Cortex of kidney (tissue), 1 donor: ENCODE measurements at places on chromosomes 5 and 9.

GRCh38 chr9:132586830-132587591 lies 4.6 kb downstream of the BARHL1 start:
- DNase-seq = no peak

DNA sequence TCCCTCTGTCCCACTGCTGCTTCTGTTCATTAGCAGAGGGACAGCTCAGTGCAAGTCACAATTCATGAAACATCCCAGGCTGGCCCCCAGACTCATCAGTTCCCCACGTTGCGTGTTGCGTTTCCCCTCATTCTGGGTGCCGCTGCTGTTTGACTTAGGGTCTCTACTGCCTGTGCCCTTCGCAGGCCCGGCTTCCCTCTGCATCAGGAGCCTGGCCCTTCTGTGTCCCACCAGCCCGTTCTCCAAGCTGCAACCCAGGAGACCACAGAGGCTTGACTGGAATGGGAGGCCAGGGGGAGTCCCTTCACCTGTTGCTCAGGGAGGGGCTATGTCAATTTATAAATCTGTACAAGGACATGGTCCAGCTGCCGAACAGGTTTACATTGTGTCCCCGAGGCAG lies 53.9 kb upstream of the SUSD3 start:
- no peak for DNase-seq

DNA sequence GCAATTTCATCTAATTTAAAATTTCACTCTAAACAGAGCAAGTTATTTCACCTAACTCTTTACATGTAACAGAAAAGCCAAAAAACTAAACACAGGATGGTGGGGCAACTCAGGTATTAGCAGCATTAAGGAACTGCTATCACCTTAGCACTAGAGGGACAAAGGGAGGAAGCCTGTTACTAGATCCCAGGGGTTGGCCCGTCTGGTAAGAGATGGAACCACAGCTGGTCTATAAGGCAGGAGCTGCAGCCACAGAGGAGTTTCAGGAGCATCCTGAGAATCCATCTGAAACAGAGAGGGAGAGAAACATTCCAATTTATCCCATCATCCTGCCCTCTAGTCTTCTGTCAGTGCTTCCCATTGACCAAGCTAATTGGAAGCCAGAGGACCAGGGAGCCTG lies 300.3 kb downstream of the MRPS30 start:
- no peak for DNase-seq

DNA sequence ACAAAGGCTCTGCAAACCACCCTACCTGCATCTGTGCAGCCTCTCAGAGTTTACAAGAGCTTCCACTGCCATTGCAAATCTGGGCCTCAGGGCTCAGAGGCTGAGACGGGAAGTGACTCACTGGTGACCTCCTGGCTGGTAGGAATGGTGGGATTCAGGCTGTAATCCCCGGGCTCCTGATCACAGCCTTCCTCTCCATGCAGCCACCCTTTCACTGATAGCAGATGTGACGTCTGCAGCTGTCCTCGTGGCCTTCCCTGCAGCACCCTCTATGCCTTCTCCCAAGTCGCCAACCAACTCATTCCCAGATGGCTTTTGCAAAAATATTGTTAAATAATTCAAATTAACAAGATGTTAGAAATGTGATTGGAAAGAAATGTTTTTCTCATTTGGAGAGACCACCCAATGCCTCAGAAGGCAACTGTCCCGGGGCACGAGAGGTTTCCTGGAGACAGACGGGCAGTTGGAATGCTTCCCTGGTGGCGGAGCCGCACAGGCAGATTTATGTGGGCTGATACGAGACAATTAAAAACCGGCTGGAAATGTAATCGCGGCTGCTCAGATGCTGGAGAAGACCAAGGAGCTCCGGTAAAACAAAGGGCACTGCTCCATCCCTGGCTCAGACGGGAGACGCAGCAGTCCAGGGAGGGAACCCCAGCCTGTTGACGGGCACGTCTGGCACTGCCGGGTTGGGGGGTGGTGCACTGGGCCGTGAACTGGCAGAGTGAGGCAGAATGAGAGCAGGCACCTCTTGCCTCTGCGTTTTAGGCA lies 34.4 kb upstream of the SLC25A51 start:
- DNase-seq = no peak

GRCh38 chr5:56588636-56589480 lies 226.5 kb upstream of the MAP3K1 start:
- DNase-seq = no peak
